ENCODE measurements at places on chromosomes 7 and 10.

GRCh38 chr10:47027108-47027783 is 116.0 kb downstream of the PTPN20 start:
- DNase-seq, result no peak

DNA sequence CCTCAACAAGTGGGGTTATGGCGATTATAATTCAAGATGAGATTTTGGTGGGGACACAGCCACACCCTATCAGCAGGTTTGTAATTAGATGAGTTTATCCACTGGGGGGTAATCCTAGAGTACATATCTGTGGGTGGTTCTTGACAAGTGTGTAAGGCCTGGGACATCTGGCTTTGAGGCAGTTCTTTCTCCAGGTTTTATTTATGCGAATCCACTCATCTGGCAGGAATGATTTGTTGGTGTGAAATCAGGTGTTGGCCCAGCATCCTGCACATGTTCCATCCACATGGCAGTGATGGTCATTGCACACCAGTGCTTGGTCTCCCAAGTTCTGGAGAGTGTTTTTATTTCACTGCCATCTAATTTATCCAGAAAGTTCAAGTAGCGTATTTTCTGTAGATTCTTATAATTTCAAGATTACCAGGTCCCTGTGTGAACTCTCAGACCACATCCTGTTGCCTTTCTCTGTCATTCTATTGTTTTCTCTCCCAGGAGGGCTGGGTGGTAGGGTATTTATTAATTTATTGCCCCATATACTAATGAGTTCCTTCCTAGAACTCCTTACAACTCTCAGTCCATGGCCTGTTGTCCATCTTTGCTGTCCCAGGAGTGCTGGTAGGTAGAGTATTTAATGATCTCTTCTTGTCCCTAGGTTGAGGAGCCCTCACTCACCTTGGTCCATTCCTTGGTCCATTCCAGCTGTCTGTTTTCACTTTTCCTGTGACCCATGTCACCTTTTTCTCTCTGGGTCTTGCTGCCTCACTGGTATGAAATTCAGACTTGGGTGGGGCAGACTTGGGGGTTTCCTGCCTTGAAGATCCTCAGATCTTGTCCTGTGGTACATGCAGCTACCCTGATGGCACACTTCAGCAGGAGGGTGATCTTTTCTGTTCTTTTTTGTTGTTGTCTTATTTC is 10.4 kb downstream of the RALA start:
- DNase-seq, result no peak

DNA sequence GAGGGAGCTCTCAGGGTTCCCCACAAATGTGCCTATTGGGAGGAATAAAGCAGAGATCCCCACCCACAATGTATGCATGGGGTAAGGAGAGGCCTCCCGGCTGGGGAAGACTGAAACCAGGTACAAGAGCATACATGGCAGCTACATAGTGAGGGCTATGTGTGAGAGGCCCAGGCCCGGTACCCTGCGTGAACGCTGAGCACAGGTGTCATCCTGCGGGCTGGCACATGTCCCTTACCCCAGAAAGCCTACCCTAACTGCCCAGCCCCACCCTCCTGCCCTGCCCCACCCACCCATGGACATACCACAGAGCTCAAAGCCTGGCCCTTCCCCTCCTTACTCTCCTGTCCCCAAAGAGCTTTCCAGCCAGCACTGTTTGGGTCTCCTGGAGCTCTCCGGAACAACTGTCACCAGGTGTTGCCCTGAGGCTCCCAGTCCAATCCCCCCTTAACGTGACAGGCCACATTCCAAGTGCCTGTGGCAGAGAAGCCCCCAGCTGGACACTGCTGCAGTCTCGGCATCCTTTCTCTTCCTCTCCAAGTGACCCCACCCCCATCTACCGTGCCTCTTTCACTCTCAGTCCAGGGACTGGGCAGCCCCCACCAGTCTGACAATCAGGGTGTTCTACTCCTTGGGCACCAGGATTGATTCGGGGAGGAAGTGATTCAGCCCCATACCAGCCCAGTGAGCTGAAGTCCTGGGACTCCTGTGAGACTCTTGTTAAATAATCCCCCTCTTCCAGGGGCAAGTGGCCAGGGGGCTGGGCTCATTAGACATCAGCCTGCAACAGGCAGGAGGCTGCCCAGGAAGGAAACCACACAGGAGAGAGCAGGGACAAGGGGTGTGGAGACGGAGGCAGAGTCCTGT is 19.6 kb downstream of the GRID1 start:
- DNase-seq, result no peak

GRCh38 chr7:19248681-19249080 is 103.5 kb upstream of the FERD3L start:
- no peak for DNase-seq

GRCh38 chr7:129640400-129640799 is 28.9 kb downstream of the NRF1 start:
- no peak for DNase-seq

GRCh38 chr10:68462536-68462935 is 9.2 kb downstream of the DNA2 start:
- no peak for DNase-seq

DNA sequence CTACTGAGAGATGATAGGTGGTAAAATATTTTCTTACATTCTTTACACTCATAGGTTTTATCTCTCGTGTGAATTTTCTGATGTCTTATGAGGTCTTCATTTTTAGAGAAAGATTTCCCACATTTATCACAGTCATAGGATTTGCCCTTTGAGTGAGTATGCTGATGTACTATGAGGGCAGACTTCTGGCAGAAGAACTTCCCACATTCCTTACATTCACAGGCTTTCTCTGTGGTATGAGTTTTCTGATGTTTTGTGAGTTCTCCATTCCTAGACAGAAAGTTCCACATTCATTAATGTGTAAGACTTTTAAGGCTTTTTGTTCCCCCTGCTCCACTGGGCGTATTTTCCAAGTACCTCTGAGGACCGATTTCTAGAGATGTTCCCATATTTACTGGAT is 23.5 kb downstream of the ZNF25 start:
- no peak for DNase-seq

- no peak for DNase-seq
These were observed 46.9 kb downstream of the SLIT1 start for GRCh38 chr10:97138846-97139245.

GRCh38 chr7:116290740-116291139 is 80.4 kb downstream of the TES start:
- no peak for DNase-seq

DNA sequence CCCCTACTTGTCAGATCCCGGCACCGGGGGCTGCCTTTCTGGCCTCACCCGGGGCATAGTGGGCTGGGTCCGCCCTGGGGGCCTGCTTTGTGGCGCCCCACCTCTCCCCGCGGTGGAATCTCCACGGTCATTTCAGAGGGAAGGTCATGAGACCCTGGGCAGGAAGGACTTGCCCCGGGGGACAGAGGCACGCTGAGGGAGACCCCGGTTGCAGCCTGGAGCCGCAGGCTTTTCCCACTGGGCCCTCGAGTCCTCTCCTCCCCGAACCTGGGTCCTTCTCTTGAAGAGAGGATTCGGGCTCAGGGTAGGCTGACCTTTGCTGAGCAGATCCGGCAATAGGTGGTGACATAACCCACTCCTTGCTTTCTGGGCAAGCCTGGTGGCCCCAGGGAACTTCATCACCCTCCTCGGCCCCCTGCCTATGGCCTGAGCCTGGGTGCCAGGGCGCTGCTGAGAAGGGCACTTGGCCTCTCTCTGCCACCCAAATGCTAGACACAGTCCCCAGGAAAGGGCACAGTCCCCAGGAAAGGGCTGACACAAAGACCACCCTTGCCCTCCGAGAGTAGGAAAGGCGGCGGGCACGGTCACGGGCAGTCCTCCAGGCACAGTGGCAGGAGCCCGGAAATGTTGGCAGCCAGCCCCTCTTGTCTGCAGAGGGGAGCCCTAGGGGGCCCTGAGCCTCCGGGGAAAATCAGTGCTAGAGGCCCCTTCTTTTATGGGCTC is 36.2 kb downstream of the FKBP6 start:
- DNase-seq, result no peak

DNA sequence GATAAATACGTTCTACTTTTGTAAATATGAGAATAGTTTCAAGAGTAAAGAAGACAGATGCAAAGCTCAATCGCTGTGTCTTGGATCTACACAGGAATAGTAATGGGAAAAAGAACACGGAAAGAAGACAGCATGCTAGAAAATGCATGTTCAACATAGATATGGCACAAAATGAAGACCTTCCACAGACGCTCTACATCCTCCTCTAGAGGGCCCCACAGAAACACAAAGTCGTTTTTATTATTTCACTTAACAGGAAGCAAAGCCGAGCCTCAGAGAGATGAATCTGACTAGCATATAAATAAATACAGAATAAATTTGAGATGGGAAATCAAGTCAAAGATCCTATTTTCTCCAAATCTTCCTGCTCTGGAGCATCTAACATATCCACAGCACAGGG is 292.6 kb downstream of the PARD3 start:
- no peak for DNase-seq

- DNase-seq, result no peak
These were observed 94.0 kb downstream of the ADARB2 start for GRCh38 chr10:1643161-1643907.

GRCh38 chr10:98125940-98126631 is 8.4 kb upstream of the R3HCC1L start:
- no peak for DNase-seq

- DNase-seq, result no peak
These were observed 78.4 kb downstream of the CUL2 start for GRCh38 chr10:35011771-35012191.

GRCh38 chr10:33819206-33819605 is 484.7 kb upstream of the NRP1 start:
- DNase-seq, result no peak

- DNase-seq, result no peak
These were observed 88.4 kb upstream of the ZMIZ1 start for GRCh38 chr10:78980354-78980753.

- no peak for DNase-seq
These were observed 2.3 kb upstream of the PCGF6 start for GRCh38 chr10:103353281-103353680.

GRCh38 chr10:97643441-97643985 is 3.0 kb downstream of the PI4K2A start:
- DNase-seq, result no peak

DNA sequence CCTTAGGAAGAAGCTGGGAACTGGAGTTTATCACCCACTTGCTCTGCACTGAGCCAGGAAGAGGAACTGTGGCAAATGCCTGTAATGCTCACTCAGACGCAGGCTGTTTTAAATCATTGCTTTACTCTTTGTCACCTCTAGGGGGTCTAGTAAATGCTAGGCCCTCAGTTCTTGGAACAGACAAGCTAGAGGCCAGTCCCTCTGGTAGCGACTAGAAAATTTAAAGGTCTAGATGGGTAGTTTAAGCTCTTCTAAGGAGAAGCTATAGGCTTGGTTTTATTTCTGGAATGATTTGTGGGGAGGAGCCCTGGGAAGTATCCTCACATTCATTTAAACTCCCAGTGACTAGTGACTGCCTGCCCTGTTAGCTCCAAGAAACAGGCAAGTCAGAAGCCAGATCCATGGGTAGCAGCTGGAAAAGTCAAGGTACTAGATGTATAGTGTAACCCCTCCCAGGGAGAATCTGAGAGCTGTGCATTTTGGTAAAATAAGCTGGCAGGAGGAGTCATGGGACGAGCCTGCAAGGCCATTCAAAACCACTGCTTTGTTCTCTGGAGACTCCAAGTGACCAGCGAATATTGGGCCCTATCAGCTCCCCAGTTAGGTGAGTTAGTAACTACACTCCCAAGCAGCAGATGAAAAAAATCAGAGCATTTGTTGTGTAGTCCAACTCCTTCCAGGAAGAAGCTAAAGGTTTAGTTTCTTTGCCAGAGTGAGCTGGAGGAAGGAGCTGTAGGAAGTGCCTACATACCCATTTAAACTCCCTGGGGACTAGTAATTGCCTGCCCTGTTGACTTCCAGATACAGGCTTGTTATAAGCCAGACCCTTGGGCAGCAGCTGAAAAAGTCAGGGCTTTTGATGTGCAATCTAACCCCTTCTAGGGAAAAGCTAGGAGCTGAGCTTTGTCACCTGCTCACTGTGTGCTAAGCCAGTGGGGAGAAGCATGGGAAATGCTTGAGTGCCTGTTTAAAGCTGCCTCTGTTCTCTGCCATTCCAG is 68.9 kb downstream of the DYNC1I1 start:
- DNase-seq, result no peak

- no peak for DNase-seq
These were observed 41.8 kb upstream of the TMEM273 start for GRCh38 chr10:49230004-49230403.

DNA sequence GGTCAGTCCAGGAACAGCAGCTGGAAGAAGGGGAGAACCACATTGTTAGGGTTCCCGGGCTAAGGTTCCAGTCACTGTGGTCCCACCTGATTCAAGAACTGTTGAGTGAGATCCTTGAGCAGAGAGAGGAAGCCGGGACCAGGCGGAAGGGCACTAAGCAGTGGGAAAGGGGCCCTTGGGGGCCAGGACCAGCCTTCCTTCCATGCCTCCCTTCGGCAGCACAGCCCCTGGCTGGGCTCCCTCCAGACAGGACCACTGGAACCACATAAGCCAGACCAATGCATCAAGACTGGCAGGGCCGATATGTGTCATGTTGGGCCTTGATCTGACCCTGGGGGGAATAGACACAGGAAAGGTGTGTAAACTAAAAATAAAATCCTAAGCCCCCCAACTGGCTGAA is 103.9 kb downstream of the STRA8 start:
- DNase-seq, result no peak

- DNase-seq, result no peak
These were observed 351.7 kb downstream of the TCERG1L start for GRCh38 chr10:130959752-130960195.

DNA sequence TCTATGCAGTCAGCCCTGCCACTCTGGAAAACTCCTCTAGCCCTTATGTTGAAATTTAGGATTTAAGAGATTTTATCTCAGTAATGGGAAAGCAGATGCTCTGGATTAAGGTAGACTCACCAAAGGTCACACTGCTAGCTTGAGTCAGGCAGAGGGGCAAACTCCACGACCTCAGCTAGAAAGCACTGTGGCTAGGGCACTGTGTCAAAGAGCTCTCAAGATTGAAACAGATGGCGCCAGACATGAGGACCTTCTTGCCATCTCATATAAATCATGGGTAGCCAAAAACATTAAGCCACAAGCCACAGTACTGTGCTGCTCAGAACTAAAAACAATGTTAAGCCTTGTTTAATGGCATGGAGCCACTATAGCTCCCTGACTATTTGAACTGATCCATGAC is 188.7 kb downstream of the DNAJC1 start:
- no peak for DNase-seq

GRCh38 chr7:150947761-150948651 is 30.1 kb downstream of the KCNH2 start:
- DNase-seq, result no peak

DNA sequence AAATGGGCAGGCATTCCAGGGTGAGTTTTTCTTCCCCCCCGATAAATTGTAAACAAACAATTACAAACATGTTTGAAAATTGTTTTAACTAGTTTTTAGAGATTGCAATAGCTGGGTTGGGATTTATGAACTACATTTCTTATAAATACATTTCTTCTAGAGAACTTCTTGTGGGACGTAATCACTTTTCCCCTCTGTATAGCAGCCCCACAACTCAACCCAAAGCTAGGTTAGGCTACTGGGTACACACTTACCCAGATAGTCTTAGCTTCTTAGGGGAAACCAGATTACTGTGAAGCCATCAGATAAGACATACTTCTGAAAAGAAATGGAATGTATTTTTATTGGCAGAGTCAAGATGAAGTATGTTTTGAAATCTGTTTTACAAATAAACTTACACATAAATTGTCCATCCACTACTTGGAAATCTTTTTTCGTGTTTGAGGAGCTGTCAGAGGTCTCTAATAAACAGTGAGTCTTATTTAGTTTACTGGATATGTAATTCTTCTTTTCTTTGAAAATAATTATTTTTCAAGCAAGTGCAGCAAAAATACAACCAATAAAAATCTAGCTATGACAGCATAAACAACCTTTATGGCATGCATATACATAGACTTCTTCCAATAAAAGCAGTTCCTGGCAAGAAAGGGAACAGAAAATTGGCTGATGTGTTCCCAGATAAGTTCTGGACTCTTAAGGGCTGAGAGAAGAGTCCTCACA is 8.0 kb upstream of the GLRX3 start:
- no peak for DNase-seq
